ENCODE measurements at places on chromosomes 12 and 14.
A peak's percentile ranks its signal among the peaks of the same experiment; 100 is the strongest.

DNA sequence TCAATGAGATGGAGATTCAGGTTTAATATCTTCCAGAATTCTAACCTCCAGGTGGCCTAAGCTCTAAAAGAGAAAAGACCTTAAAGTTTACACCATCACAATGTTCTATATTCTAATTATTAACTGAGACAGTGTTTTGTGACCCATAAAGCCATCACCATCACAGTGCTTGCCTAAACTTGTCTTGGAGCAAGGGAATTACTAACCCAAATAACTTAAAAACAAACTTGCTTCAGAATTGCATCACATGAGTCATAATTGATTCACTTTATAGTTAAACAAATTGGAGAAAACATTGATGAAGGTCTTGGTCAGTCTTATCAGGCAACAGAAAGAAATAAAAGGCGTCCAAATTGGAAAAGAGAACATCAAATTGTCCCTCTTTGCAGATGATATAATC is 54.5 kb upstream of the ALG10 start:
- DNase-seq: no peak

DNA sequence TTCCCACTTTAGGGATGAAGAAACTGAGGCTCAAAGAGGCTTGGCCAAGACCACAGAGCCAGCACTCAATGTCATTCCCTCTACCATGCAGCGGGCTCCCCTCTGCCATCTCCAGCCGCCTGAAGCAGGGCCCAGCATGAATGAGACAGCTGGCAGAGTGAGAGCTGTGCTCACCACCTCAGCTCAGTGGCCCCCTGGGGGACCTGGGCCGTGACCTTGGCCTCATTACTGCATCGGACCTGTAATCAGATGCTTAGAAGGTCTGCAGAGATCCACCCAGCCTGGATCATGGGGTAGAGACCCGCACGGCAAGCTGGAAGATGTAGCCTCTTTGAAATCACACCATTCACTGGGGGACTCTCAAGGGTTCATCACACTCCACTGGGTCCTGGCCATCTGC is 22.7 kb upstream of the CORO1C start:
- no peak for DNase-seq

DNA sequence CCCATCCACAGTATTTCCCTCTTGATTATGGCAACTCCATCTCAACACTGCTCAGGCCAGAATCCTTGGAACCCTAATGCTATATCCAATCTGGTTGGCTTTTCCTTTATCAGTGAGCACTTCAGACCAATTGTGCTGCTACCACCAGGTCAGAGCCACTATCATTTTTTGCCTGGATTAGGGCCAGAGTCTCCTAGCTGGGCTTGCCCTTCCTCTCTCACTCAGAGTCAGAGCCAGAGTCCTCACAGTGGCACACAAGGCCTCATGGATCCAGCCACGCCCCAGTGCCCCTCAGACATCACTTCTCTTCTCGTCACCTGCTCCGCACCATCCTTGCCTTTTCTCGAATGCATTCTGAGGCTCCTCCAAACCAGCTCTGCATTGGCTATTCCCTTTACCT is 211.1 kb downstream of the ANO6 start:
- DNase-seq: no peak

- peak; percentile 61 for DNase-seq
Observed at GRCh38 chr12:103632554-103633216, 45.6 kb downstream of the STAB2 start.

DNA sequence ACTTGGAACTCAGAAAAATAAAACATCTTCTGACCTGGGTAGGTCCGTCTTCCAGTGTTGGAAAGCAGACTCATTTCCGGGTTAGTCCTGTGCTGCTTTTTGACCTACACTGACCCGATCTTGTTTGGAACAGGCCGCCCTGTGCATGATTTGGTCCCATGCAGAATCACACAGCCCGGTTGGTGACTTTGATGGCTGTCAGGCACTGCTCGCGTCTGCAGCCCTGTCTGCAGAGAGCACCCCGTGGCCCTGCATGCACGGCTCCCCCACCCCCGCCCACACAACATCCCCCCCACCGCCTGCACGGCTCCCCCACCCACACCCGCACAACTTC is 31.6 kb downstream of the PACS2 start:
- DNase-seq: no peak

- DNase-seq: no peak
Observed at GRCh38 chr12:90627180-90627896, 327.6 kb downstream of the CCER1 start.

DNA sequence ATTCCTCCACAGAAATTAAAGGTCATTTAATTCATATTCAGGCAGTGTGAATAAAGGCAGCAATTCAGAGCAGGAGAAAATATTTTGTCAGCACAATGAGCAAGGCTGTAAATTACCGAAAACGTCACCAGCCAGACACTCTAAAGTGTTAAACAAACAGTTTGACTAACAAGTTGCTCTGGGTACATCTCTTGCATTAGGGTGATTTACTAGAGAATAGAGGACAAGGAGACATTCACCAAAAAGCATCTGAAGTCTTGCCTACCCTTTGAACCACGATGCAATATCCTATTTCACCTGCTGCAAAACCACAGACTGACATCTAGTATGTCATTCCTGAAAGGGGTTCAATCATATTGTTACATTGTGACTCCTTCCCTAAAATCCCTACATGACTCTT is 27.1 kb upstream of the GPHB5 start:
- peak; percentile 32 for DNase-seq
